ENCODE measurements at places on chromosomes 4 and X.
A peak's percentile ranks its signal among the peaks of the same experiment; 100 is the strongest.

- DNase-seq: no peak
Observed at GRCh38 chrX:9884031-9884779, 83.0 kb upstream of the CLDN34 start.

- DNase-seq: no peak
Observed at GRCh38 chr4:91997045-91997444, 306.7 kb upstream of the GRID2 start.

DNA sequence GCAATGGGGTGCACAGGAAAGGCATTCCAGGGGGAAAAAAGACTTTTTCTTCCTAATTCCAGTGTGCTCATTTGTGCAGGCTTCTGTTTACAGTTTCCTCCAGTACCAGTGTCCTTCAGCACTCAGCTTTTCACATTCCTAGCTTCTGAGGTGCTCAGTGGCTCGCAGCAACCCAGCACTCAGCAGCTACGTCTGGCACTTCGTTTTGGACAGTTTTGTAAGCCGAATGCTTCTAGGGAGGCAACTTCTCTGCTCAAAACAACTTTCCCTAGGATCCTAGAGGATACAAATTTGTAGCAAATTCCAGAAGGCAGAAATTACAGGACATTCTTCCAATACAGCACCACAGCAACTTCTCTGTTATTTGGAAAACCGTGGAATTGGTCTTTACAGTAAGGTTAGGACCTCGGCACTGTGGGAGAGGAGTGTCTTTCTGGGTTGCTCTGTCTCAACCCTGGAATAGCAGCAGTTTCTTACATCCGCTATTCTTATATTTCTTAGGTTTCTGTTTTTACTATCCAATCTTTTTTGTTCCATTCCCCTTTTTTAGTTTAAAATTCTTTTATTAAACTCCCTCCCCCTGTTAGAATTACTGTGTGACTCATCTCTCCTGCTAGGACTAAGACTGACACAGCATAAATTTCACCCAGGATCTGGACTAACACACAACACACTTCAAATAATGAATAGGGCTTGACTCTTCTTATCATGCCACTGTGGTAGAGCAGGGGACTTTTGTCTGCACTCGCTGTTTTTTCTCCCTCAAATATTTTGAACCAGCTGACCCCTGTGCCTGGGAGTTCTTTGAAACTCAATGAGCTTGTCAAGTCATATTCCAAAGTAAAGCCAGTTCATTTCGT is 1314.7 kb downstream of the FSTL5 start:
- no peak for DNase-seq

DNA sequence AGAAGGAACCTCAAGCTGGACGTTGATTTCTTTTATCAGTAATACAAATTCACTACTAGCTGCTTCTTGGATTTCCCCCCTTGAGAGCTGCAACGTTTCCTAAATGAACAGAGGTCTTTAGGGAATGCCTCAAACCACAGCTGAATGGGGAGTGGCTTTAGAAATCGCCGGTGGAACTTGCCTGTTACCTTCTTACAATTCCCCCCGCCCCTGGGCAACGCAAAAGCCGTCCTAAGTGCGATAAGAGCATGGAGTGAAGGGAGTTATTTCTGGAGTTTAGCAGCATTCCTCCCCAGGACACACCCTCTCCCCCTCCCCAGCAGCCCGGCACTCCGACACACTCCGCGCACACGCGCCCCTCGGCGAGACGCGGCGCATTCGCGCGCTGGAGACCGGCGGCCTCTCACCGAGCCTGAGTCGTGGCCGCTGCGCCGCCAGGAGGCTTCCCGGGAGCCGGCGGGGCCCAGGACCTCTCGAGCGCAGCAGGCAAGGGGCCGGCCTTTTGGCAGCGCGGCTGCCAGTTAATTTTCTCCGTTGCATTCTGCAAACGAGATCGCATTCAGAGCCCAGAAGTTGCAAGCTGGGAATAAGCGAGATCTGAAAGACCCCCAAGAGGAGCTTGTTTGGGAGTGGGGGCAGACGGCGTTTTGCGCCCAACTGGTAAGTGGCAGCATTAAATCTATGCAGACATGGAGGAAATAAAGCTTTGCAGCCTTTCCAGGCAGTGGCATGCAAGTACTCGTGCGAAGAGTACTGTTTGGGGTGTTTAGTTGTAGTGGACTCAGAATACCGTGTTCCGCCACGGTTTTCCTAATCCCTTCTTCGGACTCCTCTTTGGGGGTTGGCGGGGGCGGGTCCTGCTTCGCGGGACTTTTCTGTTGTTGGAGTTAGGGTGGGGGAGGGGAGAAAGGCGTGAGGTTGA is 134.7 kb downstream of the PALLD start:
- no peak for DNase-seq

DNA sequence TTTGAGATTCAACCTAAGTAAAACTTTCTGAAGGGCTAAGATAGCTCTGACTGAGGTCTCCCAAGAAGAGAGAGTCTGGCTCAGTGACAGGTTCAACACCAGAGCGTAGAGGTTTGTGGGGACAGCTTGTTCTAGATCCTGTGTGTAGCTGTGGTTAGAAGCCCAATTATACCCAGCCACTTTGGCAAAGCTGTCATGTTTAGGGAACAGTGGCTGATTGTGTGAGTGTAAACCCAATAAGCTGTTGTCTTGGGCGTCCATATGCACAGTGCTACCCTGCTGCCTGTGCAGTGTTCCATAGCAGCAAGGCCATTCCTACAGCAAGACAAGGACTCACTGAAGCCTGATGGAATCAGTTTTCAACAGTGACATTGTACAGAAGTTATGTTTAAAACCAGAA is 11.2 kb upstream of the SCRG1 start:
- no peak for DNase-seq

GRCh38 chr4:21387683-21388082 is 560.9 kb downstream of the KCNIP4 start:
- no peak for DNase-seq

DNA sequence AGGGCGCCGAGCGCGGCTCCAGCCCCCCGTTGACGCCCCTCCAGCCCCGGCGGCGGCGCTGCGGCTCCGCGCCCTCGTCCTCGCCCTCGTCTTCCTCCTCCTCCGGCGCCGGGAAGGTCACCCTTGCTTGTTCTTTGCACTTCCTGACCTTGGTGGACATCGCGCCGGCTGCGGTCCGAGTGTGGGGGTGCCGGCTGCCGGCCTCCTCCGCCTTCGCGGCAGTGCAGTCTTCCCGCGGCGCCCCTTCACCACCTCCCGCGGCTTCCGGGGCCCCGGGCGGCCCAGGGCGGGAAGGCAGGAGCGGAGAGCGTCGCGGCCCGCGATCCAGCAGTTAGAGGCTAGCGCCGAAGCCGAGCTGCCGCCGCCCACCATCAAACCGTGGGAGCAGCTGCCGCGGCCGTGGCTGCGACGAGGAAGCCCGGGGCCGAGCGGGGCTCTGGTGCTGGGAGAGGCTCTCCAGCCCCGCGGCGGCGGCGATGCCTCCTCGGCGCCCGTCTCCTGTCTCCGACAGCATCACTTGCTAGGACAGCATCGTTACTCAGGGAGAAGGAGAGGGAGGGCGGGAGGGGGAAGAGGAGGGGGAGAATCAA is at the start of gene TRPC3:
Gene TRPC3 (minus strand): TSS at position 540 of the 590 bp plus-strand sequence. CDS start 380 bp downstream, at position 160.
- peak; percentile 39 for DNase-seq

- DNase-seq: no peak
Observed at GRCh38 chrX:131588995-131589394, 45.1 kb downstream of the OR13H1 start.

DNA sequence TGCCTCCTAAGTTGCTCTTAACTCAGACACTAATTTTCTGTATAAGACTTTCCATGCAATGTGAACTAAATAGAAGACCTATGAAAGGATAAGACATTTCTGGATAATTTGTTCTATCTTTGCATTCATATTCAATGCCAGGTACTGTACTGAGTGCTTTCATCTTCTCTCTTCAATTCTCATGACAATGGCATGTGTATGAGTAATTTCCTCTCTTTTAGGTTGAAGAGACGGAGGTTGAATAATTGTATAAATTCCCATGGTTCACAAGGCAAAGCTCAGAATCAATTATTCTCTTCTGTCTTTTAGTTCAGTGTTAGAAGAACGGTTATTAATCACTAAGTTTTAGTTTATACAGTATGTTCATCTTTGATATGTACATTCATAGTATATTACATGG is 29.3 kb upstream of the CFAP299 start:
- DNase-seq: no peak

DNA sequence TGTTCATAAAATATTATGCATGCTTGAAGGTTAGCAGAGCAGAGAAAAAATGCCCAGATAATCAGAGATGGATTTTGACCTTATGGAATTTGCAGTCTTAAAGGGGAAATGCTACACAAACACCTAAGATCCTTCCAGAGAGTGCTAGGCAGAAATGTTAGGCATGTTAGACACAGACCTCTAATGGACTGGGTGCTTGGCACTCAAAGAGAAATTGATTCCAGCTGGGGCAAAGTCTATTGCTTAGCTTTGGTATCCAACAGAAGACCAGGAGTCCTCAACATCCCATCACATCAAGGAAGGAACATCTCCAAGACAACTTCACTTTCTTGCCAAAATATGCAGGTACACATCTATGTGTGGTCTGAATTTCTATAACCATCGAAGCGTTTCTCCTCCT is 32.2 kb upstream of the PPARGC1A start:
- no peak for DNase-seq

DNA sequence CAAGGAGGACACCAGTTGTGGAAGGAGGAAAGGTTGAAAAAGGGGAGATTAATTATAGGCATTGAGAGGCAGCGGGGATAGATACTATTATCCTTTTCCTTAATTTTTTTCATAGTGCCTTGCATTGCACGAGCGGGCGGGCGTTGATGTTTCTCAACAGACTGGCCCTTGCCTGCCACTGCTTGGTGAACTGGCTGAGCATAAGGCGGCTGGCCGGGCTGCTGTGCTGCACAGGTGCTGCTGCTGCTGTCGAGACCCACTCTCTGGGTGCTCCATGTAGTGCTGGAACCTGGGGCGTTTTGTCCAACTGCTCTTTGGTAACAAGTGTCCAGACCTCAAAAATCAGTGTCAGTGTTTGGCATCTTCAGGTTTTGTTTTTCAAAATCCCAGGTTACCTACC is 83.3 kb upstream of the PAQR3 start:
- no peak for DNase-seq

DNA sequence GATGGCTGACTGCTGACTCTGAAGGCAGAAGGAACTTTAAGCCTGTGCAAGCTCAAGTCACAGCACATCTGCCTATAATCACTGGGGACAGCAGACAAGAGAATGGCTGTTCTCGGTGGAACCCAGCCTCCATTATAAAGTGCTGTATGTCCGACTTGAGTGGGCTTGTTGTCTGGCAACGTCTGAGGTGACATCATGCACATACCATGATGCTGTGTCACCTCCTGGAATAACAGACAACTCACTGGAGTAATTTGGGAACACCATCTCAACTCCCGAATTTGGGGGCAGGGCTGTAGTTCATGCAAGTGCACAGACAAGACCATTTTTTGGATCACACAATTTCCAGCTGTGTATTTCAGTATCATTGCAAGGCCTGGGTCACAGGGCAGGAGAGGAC is 59.8 kb upstream of the GPM6B start:
- DNase-seq: no peak

DNA sequence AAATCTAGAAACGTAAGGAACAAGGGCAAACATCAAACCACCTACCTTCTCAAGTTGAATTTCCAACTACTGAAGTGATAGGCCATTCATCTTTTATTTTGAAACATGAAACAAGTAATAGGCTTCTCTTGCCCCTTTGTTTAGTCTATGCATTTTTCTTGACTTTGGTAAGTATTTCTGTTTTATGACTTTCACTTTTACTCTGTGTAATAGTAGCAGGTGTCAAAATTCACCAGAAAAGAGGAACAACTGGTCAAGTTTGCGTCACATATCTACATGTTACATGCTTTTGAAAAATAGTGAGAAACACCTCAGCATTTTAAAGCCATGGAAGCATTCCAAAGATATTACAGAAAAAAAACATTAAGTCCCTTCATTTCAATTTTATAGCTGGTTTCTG is 157.1 kb upstream of the FTHL17 start:
- DNase-seq: no peak

GRCh38 chr4:48944756-48945241 is 38.2 kb upstream of the OCIAD2 start:
- peak; percentile 13 for DNase-seq

DNA sequence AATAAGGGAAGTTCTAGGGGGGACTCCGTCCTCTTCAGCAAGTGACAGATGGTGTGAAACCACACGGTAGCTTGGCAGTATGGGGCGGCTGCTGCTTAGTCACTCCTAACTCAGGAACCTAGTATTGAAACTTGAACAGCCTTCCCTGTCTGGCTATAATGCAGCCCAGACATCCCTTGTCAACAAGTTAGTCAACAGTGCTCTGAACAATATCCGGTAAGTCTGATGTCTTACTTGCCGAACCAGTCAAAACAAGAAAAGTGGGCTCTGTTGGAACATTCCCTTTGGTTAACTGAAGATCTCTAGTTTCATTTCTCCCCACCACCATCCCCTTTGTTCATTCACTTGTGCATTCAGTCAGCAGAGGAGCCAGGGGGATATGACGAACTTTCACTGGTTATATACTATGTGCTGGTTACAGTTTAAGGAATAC is 18.7 kb upstream of the CXCL13 start:
- DNase-seq: peak; percentile 86

- no peak for DNase-seq
Observed at GRCh38 chrX:119479845-119480244, 11.6 kb downstream of the SLC25A5 start.

DNA sequence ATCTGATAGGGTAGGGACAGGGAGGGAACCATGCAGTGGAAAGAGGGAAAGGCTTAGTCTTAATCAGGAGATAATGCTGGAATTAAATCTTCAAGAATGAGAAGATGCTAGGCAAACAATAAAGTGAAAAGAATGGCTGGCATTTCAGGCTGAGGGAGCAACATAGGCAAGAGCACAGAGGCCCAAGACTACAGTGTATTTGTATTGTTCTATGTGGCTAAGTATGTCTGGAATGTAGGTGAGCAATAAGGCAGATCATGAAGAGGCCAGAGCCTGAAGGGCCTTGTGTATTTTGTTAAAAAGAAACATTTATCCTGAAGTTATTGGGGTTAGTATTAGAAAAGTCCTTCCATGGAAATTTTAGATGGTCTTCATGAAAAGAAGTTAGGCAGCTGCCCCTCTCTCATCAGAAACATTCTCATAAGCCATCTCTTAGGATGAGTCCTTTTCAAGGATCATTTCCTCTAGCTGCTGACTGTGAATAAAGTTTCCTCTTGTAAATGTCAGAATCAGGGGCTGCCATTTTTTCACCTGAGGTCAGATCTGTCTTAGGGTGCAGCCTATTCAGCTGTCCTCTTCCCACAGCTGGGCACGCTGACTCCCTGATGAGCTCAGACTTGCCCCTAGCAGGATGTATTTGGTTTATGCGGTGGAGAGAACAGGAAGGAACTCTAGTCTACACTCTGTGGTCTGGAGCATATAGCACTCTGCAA is 46.3 kb downstream of the ATP10D start:
- peak; percentile 70 for DNase-seq

GRCh38 chrX:153778181-153778580 is 2.7 kb upstream of the SRPK3 start:
- DNase-seq: no peak
